Stimulated activated CD8-positive, alpha-beta memory T cell treated with anti-CD3 and anti-CD28 coated beads, Interleukin-7, amount 100 ng/mL, for 1 hour (primary cell): ENCODE measurements at places on chromosomes 5 and 9.

DNA sequence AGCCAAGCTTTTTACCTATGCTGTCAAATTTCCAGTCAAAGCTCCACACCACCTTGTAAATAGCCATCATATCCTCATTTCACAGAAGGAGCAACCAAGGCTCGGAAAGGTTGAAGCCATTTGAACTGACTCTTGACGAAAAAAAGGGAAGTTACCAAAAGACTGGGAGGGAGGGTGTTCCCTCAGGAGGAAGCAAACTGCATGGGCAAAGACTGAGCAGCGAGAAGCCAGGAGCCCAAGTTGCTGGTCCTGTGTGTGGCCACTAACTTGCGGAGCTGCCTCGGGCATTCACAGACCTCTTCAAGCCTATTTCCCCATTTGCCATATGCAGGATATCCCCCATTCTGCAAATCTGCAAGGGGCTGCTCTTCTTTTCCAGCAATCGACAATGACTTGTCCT, 37.4 kb downstream of the TTLL11 start:
- DNase-seq, result no peak

DNA sequence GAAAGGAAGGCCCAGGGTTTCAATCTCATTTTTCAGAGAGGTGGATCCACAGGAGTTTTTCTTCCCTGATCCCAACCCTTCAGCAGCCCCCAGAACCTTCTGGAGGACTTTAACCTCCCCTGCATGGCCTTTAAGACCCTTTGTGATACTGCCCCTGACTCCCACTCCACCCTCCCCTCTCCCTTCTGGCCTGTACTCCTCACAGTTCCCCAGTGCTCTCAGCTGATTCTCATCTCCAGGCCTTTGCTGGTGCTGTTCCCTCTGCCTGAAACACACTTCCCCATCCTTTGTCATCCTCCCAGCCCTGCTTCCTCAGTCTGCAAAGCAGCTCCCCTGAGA, 18.5 kb downstream of the NEURL1B start:
- DNase-seq, result no peak

GRCh38 chr5:35922468-35922867, 16.0 kb downstream of the CAPSL start:
- no peak for DNase-seq

DNA sequence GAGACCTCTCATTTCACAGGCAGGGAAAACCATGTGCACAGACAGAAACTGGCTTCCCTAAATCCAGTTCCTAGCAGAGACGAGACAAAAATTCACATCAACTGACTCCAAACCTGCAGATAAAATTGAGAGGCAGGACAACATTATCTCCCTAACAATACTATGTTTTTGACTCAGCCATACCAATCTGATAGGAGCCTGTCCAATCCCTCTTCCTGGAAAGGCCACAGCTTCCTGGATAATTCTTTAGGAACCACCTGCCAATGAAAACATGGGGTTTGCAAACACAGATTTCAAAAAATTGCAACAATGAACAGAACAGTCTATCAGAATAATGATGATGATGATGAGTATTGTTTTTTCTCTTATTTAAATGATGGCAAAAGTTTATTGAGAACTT, 22.4 kb downstream of the SH3TC2 start:
- DNase-seq, result no peak

DNA sequence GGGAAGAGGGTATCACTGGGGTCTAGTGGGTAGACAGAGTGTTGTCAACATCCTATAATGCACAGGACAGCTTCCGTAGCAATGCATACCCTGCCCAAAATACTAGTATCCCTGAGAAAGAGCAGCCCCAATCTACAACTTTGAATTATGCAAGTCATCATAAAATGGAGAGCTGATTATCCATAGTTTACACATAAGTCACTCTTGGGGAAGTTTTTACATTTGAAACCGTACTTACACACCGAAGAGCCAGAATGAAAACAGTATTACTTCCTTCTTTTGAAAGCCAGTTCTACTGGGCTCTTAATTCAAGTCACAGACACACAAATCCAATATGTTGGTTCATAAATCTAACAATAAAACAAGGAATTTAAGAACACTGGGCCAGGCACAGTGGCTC, 21.6 kb downstream of the RNF145 start:
- DNase-seq, result no peak

- DNase-seq, result no peak
Measured at GRCh38 chr9:26863074-26863473, 29.5 kb downstream of the CAAP1 start.
